ENCODE measurements at places on chromosomes 7 and 10.
A peak's percentile ranks its signal among the peaks of the same experiment; 100 is the strongest.

- no peaks in the 10 kb centered on the region for H3K27me3 ChIP-seq
- H3K4me3 ChIP-seq, result no peak overlapping the region
- H3K4me1 ChIP-seq, result no peaks in the 10 kb centered on the region
- no peak overlapping the region for H3K27ac ChIP-seq
Observed at GRCh38 chr7:115216652-115217051, 294.8 kb downstream of the MDFIC start.

DNA sequence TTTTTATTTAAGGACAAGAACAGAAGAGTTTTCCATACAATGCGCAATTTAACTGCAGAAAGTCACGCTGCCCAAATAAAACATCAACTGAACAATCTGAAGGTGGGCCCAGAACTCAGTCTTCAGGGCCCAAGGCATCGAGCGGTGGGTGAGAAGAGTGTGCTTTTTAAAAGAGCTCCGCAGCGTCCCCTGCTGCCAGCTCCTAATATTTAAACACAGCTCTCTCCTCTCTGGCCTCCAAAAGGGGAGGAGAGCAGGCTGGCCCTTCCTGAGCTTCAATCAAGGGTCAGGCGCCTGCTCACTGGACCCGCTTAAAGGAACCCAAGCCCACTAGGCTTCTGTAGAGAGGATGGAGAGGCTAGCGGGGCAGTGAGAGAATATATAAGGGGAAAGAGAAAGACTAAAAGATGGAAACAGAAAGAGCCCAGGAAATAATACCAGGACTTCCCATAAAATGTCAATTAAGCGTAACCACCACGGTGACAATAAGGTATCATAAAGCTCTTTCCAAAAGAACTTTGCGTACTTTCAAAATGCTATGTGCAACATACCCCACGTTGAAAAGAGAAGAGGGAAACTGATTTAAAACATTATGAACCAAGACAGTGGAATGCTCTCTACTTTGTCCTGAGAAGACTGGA is 2.8 kb downstream of the FAM53B start:
- DNase-seq, result peak; percentile 71
- H3K36me3 ChIP-seq, result no peaks in the 10 kb centered on the region

DNA sequence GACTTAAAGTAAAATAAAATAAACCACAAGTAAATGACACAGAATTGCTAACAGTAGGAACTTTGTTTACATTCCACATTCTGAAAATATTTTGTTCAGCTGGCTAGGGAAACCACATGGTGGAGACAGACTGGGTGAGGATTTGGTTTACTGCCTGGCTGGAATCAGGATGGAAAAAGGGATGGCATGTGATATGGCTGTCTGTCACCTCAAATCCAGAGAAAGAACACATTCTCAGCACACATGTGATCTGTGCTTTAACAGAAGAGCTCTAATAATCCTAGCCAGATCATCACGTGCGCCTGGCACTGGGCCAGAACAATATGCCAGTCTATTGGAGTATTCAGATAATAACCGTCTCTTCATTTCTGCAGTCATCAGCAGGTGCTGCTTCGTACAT is 90.9 kb upstream of the PIP4K2A start:
- no peak for DNase-seq
- H3K27me3 ChIP-seq, result no peaks in the 10 kb centered on the region
- H3K27ac ChIP-seq, result no peak overlapping the region
- no peaks in the 10 kb centered on the region for H3K36me3 ChIP-seq

DNA sequence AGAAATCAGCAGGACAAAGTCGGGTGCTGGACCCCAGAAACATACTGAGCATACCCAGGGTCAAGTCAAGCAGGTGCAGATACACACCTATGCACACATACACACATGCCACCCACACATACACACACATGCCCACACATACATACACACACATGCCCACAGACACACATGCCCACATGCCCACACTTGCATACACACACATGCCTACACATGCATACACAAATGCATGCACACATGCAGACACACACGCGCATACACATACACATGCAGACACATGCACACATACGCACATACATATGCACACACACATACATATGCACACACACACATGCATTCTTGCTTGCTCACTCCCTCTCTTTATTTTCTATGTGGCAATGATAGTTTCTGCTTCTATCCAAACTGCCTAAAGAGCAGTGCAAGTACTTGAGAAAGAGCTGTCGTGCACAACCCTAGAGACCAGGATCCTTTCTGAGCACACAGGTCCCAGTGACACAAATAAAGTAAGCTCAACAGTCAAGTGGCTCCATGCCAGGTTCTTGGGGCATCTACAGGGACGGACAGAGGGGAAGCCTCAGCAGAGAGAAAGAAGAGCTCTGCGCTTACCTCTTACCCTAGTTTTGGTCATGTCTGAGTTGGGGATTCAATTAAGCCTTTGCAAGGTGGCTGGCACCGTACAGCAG is 83.7 kb downstream of the EBF3 start:
- H3K4me3 ChIP-seq, result no peak overlapping the region
- no peaks in the 10 kb centered on the region for H3K27me3 ChIP-seq
- DNase-seq, result no peak
- H3K4me1 ChIP-seq, result no peaks in the 10 kb centered on the region
- no peak overlapping the region for H3K27ac ChIP-seq
- no peaks in the 10 kb centered on the region for H3K36me3 ChIP-seq

GRCh38 chr10:49616421-49617101 is 2.7 kb downstream of the CHAT start:
- no peaks in the 10 kb centered on the region for H3K36me3 ChIP-seq
- no peak overlapping the region for H3K4me3 ChIP-seq
- peak; percentile 40 for DNase-seq
- H3K4me1 ChIP-seq, result no peaks in the 10 kb centered on the region
- H3K27ac ChIP-seq, result no peak overlapping the region

DNA sequence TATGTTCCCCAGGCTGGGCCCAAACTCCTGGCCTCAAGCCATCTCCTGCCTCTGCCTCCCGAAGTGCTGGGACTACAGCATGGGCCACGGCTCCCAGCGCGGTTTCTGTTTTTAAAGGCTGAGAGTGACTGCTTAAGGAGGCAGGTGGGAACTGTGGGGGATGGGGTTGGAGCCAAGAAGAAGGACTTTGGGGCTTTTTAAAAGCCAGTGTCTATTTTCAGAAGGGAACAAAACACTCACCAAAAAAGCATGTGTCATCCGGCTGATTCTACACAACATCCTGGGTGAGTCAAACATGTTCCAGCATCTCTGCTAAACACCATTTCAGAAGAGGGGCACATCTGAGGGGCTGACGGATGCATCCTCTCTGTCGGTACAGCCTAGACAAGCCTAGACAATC is 824.5 kb downstream of the TYW1 start:
- no peaks in the 10 kb centered on the region for H3K36me3 ChIP-seq
- no peak for DNase-seq
- no peak overlapping the region for H3K27ac ChIP-seq
- H3K4me3 ChIP-seq, result no peak overlapping the region

DNA sequence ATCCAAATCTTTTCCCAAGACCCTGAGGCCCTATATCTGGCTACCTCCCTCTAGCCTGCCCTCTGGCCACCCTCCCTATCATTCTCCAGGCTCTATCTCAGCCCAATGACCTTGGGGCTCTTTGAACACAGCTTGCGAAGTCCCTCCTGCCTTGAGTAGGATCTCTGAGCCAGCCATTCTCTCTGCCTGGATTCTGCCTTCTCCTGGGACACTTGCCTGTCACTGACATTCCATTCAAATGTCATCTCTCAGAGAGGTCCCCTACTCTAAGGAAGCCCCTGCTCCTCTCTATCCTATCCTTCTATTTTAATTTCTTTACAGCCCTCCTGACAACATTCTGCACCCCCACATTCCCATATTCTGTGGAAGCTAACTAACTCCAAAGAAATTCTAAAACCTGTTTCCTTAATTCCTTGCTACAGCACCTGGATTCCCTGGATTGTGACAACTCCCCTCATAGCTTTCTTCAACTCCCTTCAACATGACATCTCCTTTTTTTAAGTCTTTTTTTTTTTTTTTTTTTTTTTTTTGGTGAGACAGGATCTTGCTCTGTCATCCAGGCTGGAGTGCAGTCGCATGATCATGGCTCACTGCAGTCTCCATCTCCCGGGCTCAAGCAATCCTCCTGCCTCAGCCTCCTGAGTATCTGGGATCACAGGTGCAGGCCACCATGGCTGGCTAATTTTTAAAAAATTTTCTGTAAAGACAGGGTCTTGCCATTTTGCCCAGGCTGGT is 81.0 kb upstream of the ASAH2 start:
- no peaks in the 10 kb centered on the region for H3K4me1 ChIP-seq
- no peak overlapping the region for H3K4me3 ChIP-seq
- H3K27me3 ChIP-seq, result no peaks in the 10 kb centered on the region

- no peak overlapping the region for H3K4me3 ChIP-seq
- H3K36me3 ChIP-seq, result no peaks in the 10 kb centered on the region
- H3K4me1 ChIP-seq, result no peaks in the 10 kb centered on the region
- no peaks in the 10 kb centered on the region for H3K27me3 ChIP-seq
- no peak overlapping the region for H3K27ac ChIP-seq
- DNase-seq, result no peak
Observed at GRCh38 chr7:90485734-90486316, 16.4 kb downstream of the PTTG1IP2 start.

GRCh38 chr10:11037991-11038390 is 20.3 kb downstream of the CELF2 start:
- H3K4me1 ChIP-seq, result no peaks in the 10 kb centered on the region
- H3K27me3 ChIP-seq, result no peaks in the 10 kb centered on the region
- DNase-seq, result no peak
- no peak overlapping the region for H3K27ac ChIP-seq
- no peak overlapping the region for H3K4me3 ChIP-seq

GRCh38 chr10:80471001-80471400 is 16.9 kb downstream of the TSPAN14 start:
- peaks cover 5% of the 10 kb centered on the region for H3K36me3 ChIP-seq
- peak overlapping the region; percentile 42 for H3K27ac ChIP-seq
- no peak overlapping the region for H3K4me3 ChIP-seq
- H3K27me3 ChIP-seq, result no peaks in the 10 kb centered on the region
- DNase-seq, result no peak

- no peaks in the 10 kb centered on the region for H3K27me3 ChIP-seq
- DNase-seq, result no peak
- H3K4me1 ChIP-seq, result peaks cover 12% of the 10 kb centered on the region
- no peak overlapping the region for H3K4me3 ChIP-seq
- H3K36me3 ChIP-seq, result peaks cover 3% of the 10 kb centered on the region
Observed at GRCh38 chr7:584122-584465, 64.4 kb upstream of the PDGFA start.

DNA sequence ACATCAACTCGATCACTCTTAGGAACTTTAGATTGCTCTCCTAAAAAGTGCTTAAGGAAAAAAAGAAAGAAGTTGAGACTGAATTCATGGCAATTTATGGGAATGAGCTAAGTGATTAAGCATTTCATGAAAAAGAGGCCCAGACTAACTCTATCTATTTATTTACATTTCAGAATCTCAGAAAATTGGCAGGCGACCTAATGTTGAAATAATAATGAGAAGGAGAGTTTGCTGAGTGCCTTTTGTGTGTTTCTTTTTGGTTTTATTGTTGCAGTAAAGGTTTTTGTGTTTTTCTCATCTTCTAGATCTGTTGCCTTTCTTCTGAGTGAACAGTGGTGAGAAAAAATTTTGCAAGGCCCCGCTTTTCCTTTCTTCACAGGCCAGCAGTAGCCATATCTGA is 3.8 kb downstream of the GRK5 start:
- DNase-seq, result no peak
- H3K27me3 ChIP-seq, result no peaks in the 10 kb centered on the region
- H3K27ac ChIP-seq, result no peak overlapping the region
- peaks cover 21% of the 10 kb centered on the region for H3K4me1 ChIP-seq

- H3K4me1 ChIP-seq, result no peaks in the 10 kb centered on the region
- H3K27me3 ChIP-seq, result no peaks in the 10 kb centered on the region
Observed at GRCh38 chr10:73054286-73054685, 42.4 kb downstream of the P4HA1 start.

DNA sequence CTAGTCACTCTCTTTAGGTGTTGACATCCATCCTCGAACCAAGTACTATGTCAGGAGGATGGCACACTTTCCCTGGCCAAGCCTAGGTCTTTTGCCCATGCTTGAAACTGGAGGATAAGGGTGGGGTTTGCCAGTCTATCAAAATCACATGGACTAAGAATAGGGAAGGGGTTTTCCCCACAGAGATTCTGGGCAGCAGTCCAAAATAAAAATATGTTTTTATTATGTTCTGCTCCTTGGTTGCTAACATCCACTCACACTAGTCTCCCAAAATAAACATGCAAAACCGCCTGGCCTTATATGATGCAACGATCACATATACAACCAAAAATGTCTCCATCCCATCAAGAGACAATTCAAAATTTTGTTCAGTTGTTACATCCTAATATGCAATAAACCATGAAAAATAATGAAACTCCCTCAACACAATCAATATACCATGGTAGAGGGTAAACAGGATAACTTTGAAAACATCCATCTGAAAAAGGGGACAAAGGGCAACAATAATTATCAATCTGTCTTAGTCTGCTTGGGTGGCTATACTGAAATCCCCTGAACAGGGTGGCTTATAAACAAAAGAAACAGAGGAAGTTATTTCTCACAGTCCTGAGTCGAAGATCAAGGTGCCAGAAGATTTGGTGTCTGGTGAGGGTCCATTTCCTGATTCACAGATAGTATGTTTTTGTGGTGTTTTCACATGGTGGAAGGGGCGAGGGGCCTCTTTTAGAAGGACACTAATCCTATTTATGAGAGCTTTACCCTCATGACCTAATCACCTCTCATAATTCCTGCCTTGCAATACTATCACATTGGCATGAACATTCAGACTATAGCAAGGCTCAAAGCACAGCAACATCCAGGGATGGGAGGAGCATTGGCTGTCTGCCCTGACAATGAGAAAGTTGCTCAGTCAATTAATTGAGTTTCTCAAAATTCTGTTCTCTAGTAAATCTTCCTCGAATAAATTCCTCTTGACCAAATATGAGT is 159.3 kb downstream of the ETV1 start:
- no peaks in the 10 kb centered on the region for H3K27me3 ChIP-seq
- no peaks in the 10 kb centered on the region for H3K4me1 ChIP-seq
- no peak overlapping the region for H3K27ac ChIP-seq
- H3K36me3 ChIP-seq, result no peaks in the 10 kb centered on the region

- no peaks in the 10 kb centered on the region for H3K27me3 ChIP-seq
- peaks cover 34% of the 10 kb centered on the region for H3K4me1 ChIP-seq
- no peak overlapping the region for H3K4me3 ChIP-seq
- no peaks in the 10 kb centered on the region for H3K36me3 ChIP-seq
Observed at GRCh38 chr7:36970551-36971514, 246.5 kb upstream of the AOAH start.

- no peak overlapping the region for H3K27ac ChIP-seq
- H3K4me3 ChIP-seq, result no peak overlapping the region
- H3K4me1 ChIP-seq, result no peaks in the 10 kb centered on the region
- no peaks in the 10 kb centered on the region for H3K27me3 ChIP-seq
- DNase-seq, result no peak
Observed at GRCh38 chr7:121002-121785, 71.2 kb upstream of the FAM20C start.

GRCh38 chr7:6709808-6710207 is 3.1 kb upstream of the ZNF12 start:
- H3K4me3 ChIP-seq, result no peak overlapping the region
- DNase-seq, result no peak
- no peaks in the 10 kb centered on the region for H3K4me1 ChIP-seq
- H3K27ac ChIP-seq, result no peak overlapping the region
- H3K36me3 ChIP-seq, result no peaks in the 10 kb centered on the region
- H3K27me3 ChIP-seq, result no peaks in the 10 kb centered on the region
